ENCODE measurements at places on chromosomes 6 and 20.

GRCh38 chr6:157107915-157108651 lies 215.2 kb downstream of the TMEM242 start:
- no peak for DNase-seq

- no peak for DNase-seq
Measured at GRCh38 chr6:56437171-56437900, 190.0 kb upstream of the COL21A1 start.

- no peak for DNase-seq
Measured at GRCh38 chr6:23537828-23538227, 588.2 kb upstream of the NRSN1 start.

- no peak for DNase-seq
Measured at GRCh38 chr6:84892671-84893070, 128.3 kb upstream of the TBX18 start.

DNA sequence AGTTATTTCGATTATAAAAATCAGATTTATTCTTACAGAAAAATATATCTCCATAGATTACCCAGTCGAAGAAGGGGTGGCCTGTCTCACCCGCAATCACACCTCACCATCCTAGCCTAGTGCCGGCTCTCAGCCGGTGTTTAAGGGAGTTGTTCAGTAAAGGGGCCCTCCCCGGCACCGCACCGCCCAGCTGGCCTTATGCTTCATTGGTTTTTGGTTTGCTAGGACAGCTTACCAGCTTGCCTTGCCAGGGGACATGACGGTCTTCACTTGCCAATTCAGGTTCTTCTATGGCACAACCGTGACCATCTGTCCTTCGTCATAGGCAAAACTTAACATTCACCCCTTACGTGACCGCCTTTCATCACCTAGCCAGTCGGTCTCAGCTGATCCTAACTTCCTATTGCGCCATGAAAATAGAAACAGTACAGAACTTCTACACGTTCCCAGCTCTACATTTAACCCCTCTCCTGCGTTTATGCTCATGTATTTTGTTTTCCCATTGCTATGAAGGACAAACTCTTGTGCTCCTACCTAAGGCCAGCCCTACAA lies 44.7 kb upstream of the SLC22A16 start:
- DNase-seq: no peak

GRCh38 chr6:132054525-132054924 lies 103.4 kb upstream of the CCN2 start:
- DNase-seq: no peak

DNA sequence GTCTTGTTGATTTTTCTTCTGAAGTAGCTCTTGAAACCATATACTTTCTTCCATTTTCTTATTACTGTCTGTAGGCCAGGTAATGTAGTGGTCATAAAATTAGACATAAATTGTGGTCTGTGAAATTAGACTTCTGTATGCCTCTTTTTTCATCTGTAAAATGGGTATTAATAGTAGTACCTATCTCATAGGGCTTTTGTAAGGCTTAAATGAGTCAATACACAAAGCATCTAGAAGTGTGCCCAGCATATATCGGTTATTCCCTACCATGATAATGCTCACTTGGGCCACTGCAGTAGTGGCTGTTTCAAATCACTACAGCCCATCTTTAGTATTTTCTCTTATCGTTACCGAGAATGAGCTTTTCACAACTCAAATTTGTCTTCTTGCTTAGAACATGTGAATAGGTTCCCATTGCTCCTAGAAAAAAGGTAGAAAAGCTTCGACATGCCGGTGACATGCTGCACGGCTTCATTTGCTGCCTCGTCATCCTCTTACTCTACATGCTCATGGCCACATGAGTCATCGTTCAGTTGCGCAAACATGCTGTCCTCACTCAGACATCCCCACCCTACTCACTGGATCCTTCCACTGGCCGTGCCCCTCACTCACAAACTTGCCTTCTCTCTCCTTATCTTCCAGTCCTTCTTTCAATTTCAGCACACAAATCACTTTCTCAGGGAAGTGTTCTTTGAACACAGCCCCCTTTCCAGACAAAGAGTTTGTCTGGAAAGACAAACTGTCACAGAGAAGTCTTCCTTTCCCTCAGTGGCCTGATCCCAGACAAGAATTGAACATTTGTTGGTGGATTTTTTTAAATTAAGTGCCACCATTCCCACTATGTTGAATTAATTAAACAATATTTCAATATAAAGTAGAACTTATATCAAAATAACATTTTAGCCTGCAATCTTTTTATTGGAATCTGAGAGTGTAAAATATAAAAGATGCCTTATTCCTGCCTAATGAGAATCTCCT lies 32.2 kb upstream of the ERVFRD-1 start:
- DNase-seq: no peak

- peak; percentile 25 for DNase-seq
Measured at GRCh38 chr20:21099751-21100577, 6.2 kb downstream of the LINC00237 start.

GRCh38 chr6:46773201-46773855 lies 19.9 kb upstream of the MEP1A start:
- DNase-seq: no peak

GRCh38 chr6:8557014-8557748 lies 121.8 kb upstream of the SLC35B3 start:
- DNase-seq: no peak

GRCh38 chr6:127382413-127382812 lies 39.0 kb upstream of the ECHDC1 start:
- DNase-seq: no peak

- no peak for DNase-seq
Measured at GRCh38 chr20:38771621-38772020, 23.4 kb downstream of the ACTR5 start.

DNA sequence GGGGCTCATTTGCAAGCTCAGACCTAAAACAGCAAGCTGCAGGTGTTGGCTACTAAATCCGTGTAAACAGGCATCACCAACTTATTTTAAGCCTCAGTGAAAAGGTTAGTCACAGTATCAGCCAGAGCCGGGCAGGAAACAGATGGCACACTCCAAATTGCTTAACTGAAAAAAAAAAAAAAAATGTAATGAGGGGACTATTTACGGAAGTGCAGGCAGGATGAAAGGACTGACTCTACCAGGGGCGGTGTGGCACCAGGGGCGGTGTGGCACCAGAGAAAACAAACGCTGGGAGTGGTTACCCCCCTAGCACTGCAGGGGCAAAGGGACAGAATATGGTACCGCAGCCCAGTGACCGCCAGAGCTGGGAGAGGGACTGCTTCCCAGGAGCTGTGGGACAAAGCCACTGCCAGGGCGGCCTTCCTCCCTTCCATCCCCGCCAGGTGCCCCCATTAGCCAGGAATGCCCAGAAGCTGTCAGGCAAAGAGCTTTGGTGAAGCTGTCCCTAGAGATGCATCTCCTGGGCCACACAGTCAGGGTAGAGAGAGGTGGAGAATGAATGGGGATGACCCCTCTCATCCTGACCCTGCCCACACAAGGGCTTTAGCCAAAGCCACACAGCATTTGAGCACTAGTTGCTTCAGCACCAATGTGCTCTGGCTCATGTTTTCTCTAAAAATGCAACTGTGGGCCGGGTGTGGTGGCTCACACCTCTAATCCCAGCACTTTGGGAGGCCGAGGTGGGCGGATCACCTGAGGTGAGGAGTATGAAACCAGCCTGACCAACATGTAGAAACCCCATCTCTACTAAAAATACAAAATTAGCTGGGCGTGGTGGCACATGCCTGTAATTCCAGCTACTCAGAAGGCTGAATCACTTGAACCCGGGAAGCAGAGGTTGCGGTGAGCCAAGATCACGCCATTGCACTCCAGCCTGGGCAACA lies 39.6 kb upstream of the GFOD1 start:
- peak; percentile 1 for DNase-seq

- DNase-seq: no peak
Measured at GRCh38 chr6:100088009-100088408, 94.0 kb upstream of the MCHR2 start.

- peak; percentile 55 for DNase-seq
Measured at GRCh38 chr6:79813854-79814709, 133.3 kb downstream of the ELOVL4 start.

- DNase-seq: peak; percentile 82
Measured at GRCh38 chr6:31572041-31572911, at the start of gene LTA. Gene LTA, plus strand, starts transcription at chr6:31572289. Its CDS starts 454 bp downstream, at chr6:31572743.

DNA sequence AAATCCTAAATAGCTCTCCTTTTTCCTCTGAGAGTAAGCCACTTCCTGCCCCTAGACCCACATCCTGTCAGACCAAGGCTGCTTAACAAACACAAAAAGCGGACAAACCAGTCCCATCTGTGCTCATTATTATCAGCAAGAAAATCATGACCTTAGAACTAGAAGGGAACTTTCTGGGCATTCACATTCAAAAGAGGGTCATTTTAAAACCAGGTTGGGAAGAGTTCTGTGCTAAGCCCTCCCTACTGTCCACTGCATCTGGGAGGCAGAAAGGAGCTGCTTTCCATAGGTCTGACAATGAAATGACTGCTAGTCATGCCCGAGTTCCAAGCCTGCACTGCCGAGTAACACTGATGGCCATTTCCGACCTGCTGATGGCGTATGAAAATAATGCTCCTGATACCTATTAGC lies 15.4 kb downstream of the EZR start:
- no peak for DNase-seq

DNA sequence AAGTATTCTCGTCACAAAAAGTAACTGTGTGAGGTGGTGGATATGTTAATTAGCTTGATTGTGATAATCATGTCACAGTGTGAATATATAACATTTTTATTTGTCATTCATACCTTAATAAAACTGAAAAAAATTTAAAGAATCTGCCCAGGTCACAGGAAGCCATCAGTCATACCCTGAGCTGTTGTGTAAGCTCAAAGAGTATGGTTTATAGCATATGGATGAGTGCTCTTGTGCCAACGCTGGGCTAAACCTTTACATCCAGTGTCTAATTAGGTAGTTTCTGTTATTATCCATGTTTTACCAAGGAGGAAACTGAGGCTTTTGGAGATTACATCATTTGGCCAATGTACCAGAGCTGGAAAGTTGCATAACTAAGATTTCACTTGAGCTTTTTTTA lies 11.4 kb downstream of the PKIG start:
- no peak for DNase-seq

- no peak for DNase-seq
Measured at GRCh38 chr20:37377346-37378081, 31.6 kb downstream of the SRC start.

DNA sequence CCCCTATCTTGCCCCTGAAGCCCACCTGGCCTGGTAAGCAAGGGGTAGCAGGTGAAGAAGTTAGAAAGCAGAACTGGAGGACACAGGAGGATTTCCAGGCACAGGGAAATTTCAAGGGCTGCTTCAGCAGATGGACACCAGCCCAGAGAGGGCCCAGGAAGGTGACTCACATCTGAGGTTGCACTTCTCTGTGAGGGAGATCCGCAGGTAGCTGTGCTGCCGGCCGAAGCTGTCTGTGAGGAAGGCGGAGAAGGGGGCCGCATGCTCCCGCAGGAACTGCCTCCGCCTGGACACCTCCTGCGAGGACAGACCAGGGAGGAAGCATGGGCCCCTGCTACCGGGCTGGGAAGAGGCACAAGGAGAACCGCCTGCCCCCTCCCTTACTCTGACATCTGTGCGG lies 7.1 kb downstream of the MOCS1 start:
- DNase-seq: no peak

GRCh38 chr20:8425016-8425415 lies 292.9 kb downstream of the PLCB1 start:
- no peak for DNase-seq

DNA sequence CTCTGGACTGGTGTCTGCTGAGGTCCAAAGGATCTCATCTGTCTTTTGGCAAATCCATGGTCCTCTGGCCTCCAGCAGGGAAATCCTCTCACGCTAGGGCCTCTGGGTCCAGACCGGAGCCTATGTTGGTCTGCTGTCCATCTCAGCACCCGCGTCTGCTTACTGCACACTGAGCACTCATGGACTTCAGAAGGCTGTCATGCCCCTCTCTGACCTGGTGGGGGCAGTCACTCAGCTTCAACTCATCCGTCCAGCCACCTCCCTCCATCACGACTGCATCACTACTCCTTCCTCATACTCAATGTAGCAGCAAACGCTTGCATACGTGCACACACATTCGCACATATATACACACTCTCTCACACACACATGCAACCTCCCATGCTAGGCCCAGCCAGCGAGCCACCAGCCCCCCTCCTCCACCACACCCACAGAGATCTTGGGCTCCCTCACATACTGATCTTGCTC lies 33.3 kb downstream of the GABRR2 start:
- peak; percentile 11 for DNase-seq

DNA sequence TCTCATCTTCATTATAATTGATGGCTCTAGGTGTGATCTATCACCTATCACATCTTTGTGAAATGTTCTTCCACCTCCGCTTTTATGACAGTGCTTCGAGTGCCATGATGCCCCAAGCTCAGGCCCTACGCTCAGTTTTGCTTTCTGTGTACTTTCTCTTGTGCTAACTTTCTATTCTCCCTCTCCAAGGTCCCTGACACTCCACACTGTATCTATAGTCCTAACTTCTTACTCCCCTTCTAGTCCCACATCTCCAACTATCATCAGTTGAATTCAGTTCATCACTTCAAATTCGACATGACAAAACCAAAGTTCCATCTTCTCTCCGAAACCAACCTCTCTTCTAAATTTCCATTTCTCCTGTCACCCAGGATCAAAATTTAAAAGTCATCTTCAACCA lies 16.6 kb downstream of the NUDT3 start:
- DNase-seq: no peak

DNA sequence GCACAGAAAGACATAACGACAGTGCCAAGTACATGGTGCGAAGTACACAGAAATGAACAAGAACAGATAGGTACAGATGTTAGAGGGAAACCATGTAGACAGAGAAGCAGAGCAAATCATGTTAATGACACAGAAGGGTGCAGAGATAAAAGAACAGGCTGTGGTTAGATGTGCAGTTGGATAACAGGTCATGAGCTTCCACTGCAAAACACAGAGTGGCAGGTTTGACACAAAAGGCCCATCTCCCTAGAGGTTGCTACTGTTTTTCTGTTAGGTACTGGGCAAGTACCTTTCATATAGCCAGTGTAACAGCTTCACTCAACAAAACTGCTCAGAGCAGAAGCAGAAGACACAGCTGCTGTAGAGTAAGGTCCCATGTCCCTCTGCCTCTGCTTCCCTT lies 84.6 kb downstream of the AK9 start:
- DNase-seq: no peak

DNA sequence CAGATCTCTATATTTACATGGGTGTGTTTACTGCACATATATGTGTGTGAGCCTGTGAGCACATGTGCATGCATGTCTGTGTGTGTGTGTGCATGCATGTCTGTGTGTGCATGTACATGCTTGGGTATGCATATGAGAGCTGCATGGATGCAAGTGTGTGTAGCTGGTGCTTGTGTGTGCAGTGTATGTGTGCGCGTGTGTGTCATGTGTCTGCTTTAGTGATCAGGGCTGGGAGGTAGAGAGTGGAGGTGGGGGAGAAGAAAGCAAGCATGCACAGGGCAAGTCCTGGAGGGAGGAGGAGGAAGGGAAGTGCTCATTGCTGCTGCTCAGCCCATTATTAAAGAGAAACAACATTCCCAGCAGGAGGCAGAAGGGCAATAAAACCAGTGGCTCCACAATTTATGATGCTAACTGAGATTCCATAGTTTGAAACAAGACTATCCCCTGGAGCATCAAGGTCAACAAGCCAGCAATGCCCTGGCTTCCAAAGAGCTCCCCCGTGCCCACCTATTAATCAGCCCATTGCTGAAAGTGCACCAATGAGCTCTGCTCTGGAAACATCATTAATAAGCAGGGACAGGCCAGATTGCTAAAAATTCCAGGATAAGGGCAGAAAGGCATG lies 414.0 kb downstream of the MAFB start:
- DNase-seq: no peak

GRCh38 chr6:164554226-164554625 lies 755.2 kb downstream of the C6orf118 start:
- DNase-seq: no peak
